Midbrain (tissue), 1 donor: ENCODE measurements at places on chromosomes 7 and 10.
A peak's percentile ranks its signal among the peaks of the same experiment; 100 is the strongest.

DNA sequence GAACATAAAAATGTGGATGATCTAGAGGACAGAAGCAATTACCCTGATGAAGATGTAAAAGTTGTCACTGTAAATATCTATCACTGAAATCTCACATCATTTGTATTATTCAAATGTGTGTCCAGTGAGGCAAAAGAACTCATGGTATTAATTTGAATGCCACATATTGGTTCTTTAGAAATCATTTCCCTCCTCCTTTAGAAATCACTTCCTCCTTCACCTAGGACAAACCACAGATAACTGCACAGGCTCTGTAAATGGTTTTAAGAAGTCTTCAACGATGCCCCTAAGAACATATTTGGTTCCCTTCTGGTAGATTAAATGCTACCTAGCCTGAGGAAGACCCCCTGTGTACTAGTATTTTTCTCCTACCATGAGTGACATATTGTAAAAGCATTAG is 33.1 kb upstream of the ZNF518A start:
- no peak for DNase-seq

- no peak for DNase-seq
Measured at GRCh38 chr10:49512121-49512809, 26.7 kb downstream of the ERCC6 start.

DNA sequence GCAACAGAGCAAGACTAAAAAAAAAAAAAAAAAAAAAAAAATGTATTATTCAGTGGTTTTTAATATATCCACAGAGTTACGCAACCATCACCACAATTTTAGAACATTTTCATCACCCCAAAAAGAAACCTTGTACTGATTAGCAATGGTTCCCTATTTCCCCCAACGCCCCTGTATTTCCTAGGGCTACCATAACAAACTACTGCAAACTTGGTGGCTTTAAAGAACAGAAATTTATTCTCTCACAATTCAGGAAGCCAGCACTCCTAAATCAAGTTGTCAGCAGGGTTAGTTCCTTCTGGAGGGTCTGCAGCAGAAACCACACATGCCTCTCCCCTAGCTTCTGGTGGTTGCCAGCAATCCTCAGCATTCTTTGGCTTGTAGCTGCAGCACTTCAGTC is 5.9 kb upstream of the NUP42 start:
- DNase-seq, result no peak

DNA sequence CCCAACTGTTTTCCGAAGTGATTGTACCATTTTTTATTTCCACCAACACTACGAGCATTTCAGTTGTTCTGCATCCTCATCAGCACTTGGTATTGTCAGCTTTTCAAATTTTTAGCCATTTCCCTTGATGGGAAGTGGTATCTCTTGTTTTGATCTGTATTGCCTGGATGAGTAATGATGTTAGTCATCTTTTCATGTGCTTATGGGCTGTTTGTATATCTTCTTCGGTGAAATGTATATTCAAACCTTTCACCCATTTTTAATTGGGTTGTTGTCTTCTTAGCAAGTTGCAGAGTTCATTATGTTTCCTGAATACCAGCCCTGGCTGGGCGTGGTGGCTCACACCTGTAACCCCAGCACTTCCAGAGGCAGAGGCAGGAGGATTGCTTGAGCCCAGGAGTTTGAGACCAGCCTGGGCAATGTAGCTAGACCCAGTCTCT is 22.1 kb downstream of the CLIP2 start:
- DNase-seq, result no peak

DNA sequence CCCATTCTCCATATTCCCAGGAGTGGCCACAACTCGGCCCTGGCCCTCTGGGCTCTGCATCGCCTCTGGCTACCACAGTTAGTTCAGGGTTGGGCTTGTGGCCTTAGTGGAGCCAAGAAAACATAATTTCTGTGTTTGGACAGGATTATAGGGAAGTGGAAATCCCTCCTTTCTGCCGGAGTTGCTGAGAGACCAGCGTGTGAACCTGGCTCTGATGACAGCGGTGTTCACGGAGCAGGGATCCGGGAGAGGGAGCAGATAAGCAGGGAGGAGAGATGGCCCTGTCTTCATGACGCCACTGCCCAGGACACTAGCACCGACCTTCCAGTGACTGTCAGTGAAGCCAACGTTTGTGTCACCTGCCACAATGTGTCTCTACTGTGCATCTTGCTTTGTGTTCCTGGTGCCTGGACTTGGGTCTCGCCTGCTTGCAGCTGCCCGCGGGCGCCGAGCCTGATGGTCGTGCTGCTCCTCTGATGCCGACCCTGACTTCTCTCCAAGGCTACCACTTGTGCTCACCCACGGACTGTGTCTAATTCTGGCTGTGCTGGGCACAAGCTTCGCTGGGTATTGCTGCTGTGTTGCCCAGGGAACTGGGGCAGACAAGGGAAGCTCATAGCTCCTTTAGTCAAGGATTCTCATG is 67.0 kb upstream of the VIPR2 start:
- peak; percentile 14 for DNase-seq

GRCh38 chr10:124917428-124918190 is 24.3 kb upstream of the ZRANB1 start:
- peak; percentile 46 for DNase-seq

GRCh38 chr10:125231116-125231812 is 70.9 kb upstream of the CTBP2 start:
- DNase-seq, result no peak

GRCh38 chr10:28938745-28939144 is 261.4 kb downstream of the BAMBI start:
- no peak for DNase-seq

DNA sequence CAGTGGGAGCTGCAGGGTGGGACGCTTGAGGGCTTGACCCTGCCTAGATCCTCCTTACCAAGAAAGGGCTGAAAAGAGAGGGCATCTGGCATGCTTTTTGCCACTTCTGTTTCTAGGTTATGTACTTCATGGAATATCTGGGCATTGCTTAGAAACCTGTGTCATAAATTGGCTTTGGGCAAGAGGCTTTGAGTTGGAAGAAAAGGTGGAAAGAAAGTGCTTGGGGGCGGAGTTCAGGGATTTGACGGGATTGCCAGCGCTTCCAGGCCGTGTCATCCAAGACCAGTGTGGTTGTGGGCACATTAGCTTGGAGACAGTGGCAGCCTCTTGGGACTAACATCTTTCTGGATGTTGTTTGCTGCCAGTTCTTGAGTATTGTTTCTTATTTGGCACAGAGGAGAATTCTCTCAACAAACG is 825 bp downstream of the ZNF862 start:
- DNase-seq, result peak; percentile 6
